GM13977 (cell line): ENCODE measurements at places on chromosomes 16 and 17.

DNA sequence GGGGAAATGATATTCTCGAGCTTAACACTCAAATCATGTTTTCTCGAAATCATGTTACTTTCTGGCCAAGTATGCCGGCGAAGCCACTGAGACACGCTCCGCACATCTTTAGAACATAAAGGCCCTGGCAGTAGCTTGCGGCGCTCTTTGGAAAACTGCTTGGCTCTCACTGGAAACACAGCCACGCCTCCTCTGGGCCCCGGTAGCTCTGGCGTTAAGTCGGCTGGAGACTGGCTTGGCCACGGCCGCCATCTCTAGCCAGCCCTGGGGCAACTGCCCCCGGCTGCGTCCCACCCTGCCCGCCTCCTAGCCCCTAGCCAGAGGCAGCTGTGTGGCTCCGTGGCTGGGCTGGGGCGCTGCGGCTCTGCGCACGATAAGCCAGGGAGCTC is 9.2 kb upstream of the BAIAP2 start:
- DNase-seq = no peak

DNA sequence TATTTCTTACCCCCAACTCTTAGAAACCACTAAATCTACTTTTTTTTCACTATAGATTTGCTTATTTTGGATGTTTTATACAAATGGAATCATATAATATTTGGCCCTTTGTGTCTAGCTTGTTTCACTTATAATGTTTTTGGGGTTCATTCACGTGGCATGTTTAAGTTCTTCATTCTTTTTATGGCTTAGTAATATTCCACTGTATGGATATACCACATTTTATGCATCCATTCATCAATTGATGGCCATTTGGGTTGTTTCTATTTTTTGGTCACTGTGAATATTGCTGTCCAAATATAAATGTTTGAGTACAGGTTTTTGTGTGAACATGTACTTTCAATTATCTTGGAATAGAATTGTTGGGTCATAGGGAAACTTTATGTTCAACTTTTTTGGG is 9.2 kb upstream of the NOS2 start:
- no peak for DNase-seq

- no peak for DNase-seq
Observed at GRCh38 chr17:82935966-82936767, 96.3 kb upstream of the ZNF750 start.

GRCh38 chr17:2011411-2012371 is 13.4 kb downstream of the RTN4RL1 start:
- DNase-seq = no peak

GRCh38 chr16:74603848-74604247 is 3.1 kb downstream of the GLG1 start:
- DNase-seq = no peak

- DNase-seq = no peak
Observed at GRCh38 chr17:50280068-50280467, 5.8 kb downstream of the TMEM92 start.

- DNase-seq = no peak
Observed at GRCh38 chr17:4204190-4204589, 59.6 kb downstream of the ANKFY1 start.

DNA sequence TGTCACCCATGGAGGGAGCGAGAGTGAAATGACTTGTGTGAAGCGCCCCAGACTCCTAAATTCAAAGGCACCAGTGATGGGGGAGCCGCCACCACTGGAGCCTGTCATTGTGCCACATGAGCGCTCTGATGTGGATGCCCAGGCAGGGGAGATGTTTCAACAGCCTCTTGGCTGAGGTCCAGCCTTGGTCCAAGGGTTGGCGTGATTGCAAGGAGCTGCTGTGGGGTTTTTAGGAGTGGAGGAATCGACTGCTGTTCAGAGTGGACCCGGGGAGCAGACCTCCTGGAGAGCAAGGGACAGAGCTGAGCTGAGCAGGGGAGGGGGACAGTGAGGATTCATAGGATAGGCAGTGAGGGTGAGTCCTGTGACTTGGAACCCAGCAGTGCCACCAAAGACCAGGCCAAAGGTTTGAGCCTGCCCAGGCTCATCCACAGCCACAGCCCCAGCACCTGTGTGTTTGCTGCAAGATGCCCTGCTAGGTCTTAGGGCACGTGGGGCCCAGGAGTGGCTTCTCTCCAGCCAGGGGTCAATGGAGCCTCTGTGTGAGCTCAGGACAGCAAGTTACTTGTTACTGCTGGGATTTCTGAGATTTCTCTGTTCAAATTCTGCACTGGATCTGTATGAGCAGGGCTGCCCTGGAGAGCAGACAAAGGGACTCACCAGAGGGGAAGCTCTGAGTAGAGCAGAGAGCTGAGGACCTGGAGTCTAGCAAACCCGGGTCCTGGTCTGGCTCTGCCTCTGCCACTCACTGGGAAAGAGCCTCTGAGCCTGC is 20.3 kb downstream of the RHBDL3 start:
- DNase-seq = no peak

DNA sequence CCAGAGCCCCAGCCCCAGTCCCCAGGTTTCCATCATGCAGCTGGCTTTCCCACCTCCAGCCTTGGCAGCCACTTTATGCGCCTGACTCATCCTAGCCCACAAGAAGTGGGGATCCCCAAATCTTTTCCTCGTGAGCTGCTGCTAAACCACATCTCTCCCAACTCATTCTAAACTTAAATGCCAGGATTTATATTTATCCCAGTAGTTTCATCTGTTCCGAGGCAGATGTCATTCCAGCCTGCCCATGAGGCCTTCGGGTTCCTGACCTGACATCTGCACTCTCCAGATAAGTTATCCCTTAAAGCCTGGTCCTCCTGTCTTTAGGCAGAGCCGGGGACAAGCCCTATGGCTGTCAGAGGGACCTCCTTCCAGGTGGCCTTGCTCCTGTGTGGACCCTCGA is 16.6 kb downstream of the PLXDC1 start:
- DNase-seq = no peak

DNA sequence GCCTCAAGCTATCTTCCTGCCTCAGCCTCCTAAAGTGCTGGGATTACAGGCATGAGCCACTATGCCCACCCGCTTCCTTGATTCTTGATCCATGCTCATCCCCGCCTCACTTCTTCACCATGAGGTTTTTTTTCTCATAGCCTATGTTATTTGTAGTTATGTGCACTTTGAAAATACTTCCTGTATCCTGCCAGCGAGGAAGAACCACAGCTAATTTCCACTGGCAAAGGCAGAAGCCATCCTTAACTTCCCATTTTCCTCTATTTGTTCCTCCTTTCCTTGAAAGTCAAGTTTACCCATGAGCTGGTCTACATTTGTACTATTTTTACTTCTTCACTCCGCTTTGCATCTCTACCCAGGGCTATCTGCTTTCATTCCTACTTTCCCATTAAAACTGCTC is 189.7 kb upstream of the ZFHX3 start:
- no peak for DNase-seq

DNA sequence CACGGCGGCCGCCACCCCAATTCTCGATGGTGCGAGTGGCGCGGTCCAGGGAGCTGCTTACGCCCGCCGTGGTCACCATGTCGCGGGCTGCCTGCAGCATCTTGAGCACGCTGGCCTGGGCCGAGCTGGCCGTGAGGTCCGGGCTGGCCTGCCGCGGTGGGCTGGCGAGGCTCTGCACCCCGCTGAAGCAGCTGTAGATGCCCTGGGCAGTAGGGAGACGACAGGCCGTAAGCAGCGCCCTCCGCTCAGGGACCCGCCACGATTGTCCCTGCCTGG is 16.4 kb downstream of the GRIN2C start:
- no peak for DNase-seq

DNA sequence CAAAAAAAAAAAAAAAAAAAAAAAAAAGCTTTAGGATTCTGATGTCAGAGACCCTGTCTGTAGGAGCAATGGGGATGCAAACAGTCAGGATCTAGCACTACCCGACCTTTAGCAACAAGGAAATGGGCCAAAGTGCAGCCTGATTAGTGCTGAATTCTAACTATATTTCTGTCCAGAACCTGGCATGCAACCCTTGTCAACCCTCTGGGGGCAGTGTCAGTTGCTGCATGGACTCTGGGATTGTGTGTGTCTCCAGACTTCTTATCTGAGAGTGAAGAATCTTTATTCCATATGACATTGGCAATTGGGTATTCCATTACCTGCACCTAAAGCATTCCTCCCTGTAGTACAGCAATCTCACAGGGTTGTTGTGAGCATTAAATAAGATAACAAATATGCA is 120.3 kb upstream of the CRHR1 start:
- no peak for DNase-seq

GRCh38 chr17:35693662-35694061 is 37.8 kb upstream of the RASL10B start:
- no peak for DNase-seq

GRCh38 chr17:348692-349425 is 3.7 kb downstream of the RPH3AL start:
- DNase-seq = no peak

GRCh38 chr16:67284699-67285646 is 5.6 kb downstream of the PLEKHG4 start:
- no peak for DNase-seq

- DNase-seq = no peak
Observed at GRCh38 chr16:47779201-47780016, 318.3 kb downstream of the PHKB start.

DNA sequence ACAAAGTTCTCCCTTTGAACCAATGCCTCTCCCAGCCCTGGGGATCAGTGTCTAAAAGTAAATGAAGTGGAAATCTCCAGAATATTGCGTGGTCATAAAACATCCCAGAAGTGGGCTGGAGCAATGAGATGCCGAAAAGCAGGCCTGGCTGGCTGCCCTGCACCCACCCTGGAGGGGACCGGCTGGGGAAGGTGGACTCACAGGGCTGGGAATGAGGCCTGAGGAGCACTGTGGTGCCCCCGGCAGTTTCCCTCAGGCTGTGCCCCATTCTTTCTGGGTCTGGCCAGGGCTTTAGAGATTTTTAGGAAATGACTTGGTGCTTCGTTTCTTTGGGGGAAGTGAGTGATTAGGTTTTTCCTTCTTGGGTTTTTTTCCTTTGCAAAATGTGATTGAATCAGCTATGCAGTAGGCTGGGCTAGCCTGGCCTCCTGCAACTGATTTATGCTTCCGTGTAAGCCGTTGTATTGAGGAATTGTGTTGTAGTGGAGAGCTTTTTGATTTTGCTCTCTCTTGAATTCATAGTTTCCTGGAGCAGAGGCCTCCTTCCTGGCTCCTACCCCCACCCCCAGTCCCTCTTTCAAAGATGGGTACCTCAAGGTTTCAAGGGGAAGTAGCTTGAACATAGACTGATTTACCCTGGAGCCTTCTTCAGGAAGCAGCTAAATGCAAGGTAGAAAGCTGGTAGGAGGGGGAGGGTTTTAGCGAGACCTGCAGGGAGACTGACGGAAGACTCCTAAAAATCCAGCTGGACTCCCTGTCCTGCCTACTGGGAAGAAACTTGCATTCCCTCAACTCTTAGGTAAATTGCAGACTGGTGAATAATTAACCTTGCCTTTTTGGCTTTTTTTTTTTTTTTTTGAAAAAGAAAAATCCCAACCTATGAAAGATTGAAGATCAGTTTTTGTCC is 170.2 kb downstream of the RAB11FIP4 start:
- DNase-seq = no peak

DNA sequence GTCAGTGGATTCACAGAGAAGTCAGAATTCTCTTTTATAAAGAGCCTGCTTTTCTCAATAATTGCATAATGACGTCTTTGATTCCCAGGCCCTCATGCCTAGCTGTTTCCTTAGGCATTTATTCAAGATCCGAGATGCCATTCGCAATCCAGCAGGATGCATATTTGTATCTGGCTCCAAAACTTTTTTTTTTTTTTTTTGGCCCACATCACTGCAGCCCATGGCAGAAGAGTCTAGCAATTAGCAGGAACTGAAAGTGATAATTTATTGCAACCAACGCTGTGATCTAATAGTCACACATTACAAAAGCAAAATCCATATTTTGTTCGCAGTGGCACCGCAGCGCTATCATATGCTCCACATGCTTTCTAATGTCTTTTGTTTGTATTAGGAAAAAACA is 503.4 kb downstream of the MAF start:
- DNase-seq = no peak

GRCh38 chr17:41678907-41679739 is 9.6 kb upstream of the EIF1 start:
- DNase-seq = peak; percentile 36

DNA sequence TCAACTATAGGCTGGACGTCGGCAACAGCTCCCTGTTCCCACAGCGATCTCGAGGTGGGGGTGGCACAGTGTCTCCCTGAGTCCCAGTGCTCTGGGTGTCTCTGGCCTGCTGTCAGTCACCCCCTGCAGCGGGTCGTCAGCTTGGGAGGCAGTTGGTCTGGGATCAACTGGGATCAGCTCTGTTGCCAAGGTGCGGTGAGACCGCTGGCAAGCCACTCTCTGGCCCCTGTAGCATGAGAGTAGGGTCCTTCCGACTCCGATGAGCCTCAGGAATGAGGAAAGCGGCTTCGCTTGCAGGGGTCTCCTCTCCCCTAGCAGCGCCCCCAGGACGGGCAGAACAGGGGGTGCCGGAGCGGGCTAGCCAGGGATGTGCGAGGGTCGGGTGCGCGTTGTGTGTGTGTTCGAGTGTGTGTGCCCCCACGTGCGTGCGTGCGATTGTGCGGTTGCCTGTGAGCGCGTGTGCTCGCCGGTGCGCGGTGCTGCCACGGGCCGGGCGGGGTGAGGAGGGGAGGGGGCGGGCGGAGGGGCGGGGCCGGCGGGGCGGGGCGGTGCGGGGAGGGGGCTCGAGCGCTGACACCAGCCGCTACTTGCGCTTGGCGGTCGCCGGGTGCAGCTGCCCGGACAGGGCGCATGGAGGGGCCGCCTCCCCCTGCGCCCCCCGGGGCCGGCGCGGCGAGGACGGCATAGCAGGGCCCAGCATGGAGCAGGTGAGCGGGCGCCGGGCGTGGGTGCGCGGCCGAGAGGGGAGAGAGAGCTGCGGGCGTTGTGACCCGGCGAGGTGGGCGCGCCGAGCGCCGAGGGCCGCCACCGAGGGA is 9.4 kb upstream of the ARHGAP23 start:
- DNase-seq = no peak

GRCh38 chr16:87457061-87457611 is 35.7 kb downstream of the ZCCHC14 start:
- DNase-seq = no peak

GRCh38 chr16:11575223-11575589 is 11.5 kb downstream of the LITAF start:
- peak; percentile 19 for DNase-seq

DNA sequence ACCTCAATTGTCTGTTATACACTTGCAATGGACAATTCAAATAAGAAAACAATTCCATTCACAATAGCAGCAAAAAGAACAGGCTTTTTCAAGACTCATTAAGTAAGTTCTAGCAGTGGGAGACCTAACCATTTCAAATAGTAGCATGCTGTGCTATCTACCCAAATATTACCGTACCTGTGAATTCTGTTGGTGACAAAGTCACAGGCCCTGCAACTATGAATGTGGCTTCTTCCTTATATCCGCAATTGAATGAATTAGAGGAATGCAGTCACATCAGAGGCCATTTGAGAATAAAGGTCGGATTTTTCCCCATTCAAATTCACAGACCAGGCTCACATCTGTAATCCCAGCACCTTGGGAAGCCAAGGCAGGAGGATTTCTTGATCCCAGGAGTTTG is 800 bp upstream of the NME4 start:
- no peak for DNase-seq

GRCh38 chr17:46733837-46734475 is 84.5 kb downstream of the WNT3 start:
- DNase-seq = no peak
